ENCODE measurements at places on chromosomes 3 and 15.

DNA sequence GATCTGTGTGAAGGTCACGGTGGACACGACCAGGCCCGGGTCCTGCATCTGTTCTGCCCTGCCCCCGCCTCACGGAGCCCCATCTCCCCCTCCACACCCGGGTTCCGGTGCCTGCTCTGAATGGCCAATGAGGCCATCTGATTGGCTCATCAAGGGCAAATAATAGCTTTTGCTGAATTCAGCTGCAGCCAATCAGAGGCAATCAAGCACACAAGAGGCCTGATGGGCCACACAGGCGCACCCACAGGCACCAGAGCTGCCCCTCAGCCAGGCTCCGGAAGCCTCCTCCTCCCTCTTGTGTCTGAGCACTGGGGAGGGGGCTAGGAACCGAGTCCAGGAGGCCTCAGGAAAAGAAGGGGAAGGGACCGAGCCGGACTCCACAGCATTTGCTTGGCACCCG is 49.5 kb downstream of the CACNA2D2 start:
- peaks cover 16% of the 10 kb centered on the region for H3K4me1 ChIP-seq
- H3K36me3 ChIP-seq = no peaks in the 10 kb centered on the region
- DNase-seq = no peak
- H3K4me3 ChIP-seq = no peak overlapping the region

DNA sequence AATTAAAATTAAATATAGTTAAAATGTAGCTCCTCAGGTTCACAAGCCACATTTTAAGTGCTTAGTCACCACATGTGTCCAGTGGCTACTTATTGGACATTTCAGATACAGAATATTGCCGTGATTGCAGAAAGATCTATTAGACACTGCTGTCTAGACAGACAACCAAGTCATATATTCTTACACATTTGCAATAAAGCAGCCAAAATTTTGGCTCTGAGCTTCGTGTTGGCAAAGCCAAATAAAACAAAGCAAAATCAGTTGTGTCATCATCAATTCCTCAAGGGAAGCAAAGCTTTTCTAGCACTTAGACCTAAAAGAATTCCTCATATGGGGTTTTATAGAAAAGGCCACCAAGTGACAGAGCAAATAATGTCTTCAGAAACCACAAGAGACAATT is 193.1 kb upstream of the LPP start:
- peaks cover 43% of the 10 kb centered on the region for H3K4me1 ChIP-seq
- no peaks in the 10 kb centered on the region for H3K36me3 ChIP-seq
- no peak overlapping the region for H3K27ac ChIP-seq

DNA sequence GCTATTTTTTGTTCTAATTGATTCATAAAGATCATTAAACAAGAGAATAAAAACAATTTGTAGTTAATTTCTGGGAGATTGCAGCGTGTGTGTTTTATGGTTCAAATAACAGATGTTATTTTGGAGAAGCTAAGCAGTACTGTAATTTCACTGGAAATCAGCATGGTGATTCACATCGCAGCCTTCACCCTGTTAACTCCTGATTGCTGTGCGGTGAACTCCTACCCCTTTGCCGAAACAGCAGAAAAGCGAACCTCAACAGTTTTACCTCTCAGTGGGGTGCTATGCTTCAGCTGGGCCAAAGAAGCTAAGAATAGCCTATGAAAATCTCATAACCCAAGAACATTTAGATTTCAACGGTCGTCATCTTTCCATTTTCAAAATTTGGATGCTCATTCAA is 441.5 kb upstream of the RARB start:
- DNase-seq = no peak
- no peaks in the 10 kb centered on the region for H3K36me3 ChIP-seq
- H3K27me3 ChIP-seq = no peaks in the 10 kb centered on the region
- H3K4me1 ChIP-seq = no peaks in the 10 kb centered on the region
- no peak overlapping the region for H3K27ac ChIP-seq
- no peak overlapping the region for H3K4me3 ChIP-seq

DNA sequence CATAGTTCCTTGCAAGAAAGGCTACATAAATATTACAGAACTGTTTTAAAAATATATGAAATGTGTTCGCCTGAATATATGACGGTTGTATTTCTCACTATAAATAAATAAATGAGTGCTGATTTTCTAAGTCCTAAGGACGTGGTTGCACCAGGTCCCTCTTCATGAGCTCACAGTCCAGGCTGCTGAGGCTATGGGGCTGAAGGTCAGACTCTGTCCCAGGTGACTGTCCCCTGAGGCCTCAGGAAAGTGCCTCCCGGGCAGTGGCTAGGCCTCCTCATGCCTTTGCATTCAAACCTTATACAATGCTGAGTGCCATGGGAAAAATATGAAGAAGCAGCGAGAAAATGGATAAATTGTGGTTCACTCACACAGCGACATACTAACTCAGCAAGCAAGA is 43.5 kb upstream of the SSR3 start:
- H3K4me3 ChIP-seq = no peak overlapping the region
- peaks cover 7% of the 10 kb centered on the region for H3K27me3 ChIP-seq
- no peaks in the 10 kb centered on the region for H3K36me3 ChIP-seq
- DNase-seq = no peak
- no peak overlapping the region for H3K27ac ChIP-seq

- no peak overlapping the region for H3K27ac ChIP-seq
- no peaks in the 10 kb centered on the region for H3K4me1 ChIP-seq
Measured at GRCh38 chr3:68458581-68458980, 473.8 kb downstream of the TAFA4 start.

- H3K27ac ChIP-seq = no peak overlapping the region
- no peaks in the 10 kb centered on the region for H3K27me3 ChIP-seq
- no peaks in the 10 kb centered on the region for H3K4me1 ChIP-seq
- H3K36me3 ChIP-seq = no peaks in the 10 kb centered on the region
Measured at GRCh38 chr3:37924453-37924852, 62.8 kb downstream of the CTDSPL start.

DNA sequence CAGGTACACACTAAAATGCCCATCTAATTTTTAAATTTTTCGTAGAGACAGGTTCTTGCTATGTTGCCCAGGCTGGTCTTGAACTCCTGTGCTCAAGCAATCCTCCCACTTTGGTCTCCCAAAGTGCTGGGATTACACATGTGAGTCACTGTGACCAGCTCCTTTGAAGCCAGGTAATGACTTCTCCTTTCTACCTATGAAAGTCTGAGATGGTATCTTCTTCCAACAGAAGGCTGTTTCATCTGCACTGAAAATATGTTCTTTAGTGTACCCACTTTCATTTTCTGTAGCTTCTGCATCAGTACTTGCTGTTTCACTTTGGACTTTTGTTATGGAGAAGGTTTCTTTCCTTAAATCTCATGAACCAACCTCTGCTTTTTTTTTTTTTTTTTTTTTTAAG is 8.8 kb downstream of the OIP5 start:
- H3K4me1 ChIP-seq = peaks cover 6% of the 10 kb centered on the region
- H3K4me3 ChIP-seq = no peak overlapping the region

GRCh38 chr3:170780955-170781354 is 89.0 kb downstream of the RPL22L1 start:
- H3K27ac ChIP-seq = no peak overlapping the region
- no peaks in the 10 kb centered on the region for H3K36me3 ChIP-seq
- no peak for DNase-seq
- no peak overlapping the region for H3K4me3 ChIP-seq
- peaks cover 44% of the 10 kb centered on the region for H3K27me3 ChIP-seq
- H3K4me1 ChIP-seq = no peaks in the 10 kb centered on the region

DNA sequence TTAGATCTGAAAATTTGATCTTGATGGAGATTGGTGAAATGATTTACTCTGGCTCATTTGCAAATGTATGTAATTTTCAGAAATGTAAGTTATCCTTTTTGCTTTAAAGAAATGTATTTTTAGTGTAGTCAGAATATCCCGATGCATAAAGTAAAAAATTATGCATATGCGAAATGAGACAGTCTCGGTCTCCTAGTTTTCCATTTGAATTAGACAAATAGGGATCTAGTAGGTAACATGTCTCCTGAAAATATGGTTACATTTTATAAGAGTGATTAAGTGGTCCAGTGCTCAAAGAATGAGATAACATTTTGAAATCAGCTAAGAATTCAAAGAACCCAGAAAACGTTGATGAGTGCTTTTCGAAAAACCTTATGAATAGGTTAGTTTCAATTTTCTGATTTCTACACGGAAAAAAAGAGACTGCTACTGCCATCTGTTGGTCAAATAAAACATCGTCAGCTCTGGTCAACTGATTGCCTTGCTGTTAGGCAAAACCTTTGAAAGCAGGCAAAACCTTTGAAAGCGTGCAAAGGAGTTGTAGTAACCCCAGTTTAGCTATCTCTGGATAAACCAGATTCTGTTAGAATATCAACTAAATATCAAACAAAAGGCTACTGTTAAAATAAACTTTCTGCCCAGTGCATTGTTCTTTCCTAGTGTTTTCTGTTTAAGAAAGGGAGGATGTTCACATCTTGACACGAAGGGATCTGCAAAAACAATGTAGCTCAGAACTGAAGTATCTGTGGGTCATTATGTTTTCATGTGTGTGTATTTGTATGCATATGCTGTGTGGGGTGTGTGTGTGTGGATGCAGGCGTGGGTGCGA is 59.3 kb upstream of the CHMP2B start:
- peak; percentile 4 for DNase-seq
- H3K27ac ChIP-seq = no peak overlapping the region
- H3K4me3 ChIP-seq = peak overlapping the region; percentile 44
- H3K4me1 ChIP-seq = peaks cover 4% of the 10 kb centered on the region
- H3K27me3 ChIP-seq = peaks cover 11% of the 10 kb centered on the region

DNA sequence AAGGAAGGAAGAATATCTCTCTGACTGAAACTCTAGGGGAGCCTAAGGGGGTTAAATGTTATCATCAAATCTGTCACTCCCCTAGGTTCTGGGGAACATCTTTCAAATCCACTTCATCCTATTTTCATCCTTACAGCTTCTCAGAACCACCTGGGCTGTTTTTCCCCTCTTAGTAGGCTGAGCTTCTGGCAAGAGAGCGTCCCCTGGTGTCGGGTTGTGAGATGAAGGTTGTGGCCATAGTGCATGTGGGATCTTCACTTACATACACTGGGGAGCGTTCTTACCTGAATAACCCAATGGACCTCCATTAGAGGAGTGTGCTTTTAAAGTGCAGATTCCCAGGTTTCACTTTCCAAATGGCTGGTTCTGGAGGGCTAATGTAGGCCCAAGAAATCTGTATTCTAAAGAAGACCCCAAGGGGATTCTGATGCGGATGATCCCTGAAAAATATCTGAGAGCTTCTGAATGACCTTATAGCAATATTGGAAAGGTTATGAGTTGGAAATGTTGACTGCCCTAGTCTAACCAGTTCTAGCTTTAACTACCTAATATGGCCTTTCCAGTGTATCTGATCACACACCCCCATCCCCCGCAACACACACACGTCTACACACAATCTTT is 663.7 kb downstream of the AGBL1 start:
- peaks cover 7% of the 10 kb centered on the region for H3K4me1 ChIP-seq
- DNase-seq = peak; percentile 66
- H3K27me3 ChIP-seq = peaks cover 2% of the 10 kb centered on the region
- no peak overlapping the region for H3K27ac ChIP-seq

- H3K27me3 ChIP-seq = peaks cover 3% of the 10 kb centered on the region
- no peak overlapping the region for H3K4me3 ChIP-seq
- DNase-seq = no peak
- no peaks in the 10 kb centered on the region for H3K36me3 ChIP-seq
Measured at GRCh38 chr3:178835033-178835432, 236.6 kb downstream of the ZMAT3 start.

- H3K4me1 ChIP-seq = peaks cover 38% of the 10 kb centered on the region
- H3K4me3 ChIP-seq = no peak overlapping the region
- no peak for DNase-seq
- H3K27ac ChIP-seq = no peak overlapping the region
- H3K36me3 ChIP-seq = no peaks in the 10 kb centered on the region
- H3K27me3 ChIP-seq = no peaks in the 10 kb centered on the region
Measured at GRCh38 chr3:186886202-186886981, 43.9 kb downstream of the ADIPOQ start.

DNA sequence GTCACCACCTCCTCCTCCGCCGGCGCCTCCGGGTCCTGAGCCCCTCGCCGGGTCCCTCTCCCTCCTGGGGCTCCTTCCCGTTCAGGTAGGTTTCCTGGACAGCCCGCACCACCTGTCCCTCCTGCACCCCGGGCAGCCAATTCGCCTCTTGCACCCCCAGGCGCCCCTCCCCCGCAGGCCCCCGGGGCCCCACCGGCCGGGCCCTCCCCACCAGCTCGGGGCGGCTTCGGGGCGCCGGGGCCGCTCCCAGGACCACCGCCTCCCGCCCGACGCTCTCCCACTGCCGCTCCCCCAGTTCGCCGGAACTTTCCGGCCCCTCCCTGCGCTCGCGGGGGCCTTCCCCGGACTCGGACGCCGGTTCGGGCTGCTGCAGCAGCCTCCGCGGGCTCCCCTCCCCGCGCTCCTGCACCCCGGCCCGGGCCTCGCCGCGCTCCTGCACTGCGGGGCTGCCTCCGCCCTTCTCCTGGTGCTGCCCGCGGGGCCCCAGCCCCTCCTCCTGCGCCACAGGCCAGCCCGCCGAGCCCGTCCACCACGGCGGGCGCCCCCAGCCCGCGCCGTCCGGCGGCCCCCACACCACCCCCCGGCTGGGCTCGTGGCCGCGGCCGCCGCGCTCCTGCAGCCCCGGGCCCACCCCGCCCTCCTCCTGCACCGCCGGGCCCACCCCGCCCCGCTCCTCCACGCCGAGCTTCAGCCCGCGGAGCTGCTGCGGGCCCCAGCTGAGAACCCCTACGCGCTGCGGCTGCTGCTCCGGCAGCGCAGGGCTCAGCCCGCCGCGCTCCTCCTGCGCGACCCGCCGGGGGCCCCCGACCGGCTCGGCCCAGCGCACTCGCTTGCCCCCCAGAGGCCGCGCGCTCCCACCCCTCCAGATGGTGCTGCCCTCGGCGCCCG is 587 bp upstream of the TNK2 start:
- peaks cover 2% of the 10 kb centered on the region for H3K36me3 ChIP-seq
- peak overlapping the region; percentile 98 for H3K27ac ChIP-seq
- H3K4me1 ChIP-seq = peaks cover 49% of the 10 kb centered on the region

GRCh38 chr15:42138968-42139386 is 17.5 kb downstream of the PLA2G4F start:
- H3K27me3 ChIP-seq = peaks cover 2% of the 10 kb centered on the region
- H3K4me3 ChIP-seq = no peak overlapping the region

- no peaks in the 10 kb centered on the region for H3K27me3 ChIP-seq
- H3K4me1 ChIP-seq = peaks cover 47% of the 10 kb centered on the region
- peak overlapping the region; percentile 7 for H3K27ac ChIP-seq
- no peak for DNase-seq
- no peaks in the 10 kb centered on the region for H3K36me3 ChIP-seq
Measured at GRCh38 chr15:38638811-38639210, 74.2 kb upstream of the RASGRP1 start.

GRCh38 chr3:43388915-43389314 is 102.6 kb downstream of the SNRK start:
- peaks cover 41% of the 10 kb centered on the region for H3K4me1 ChIP-seq
- DNase-seq = no peak
- H3K27ac ChIP-seq = peak overlapping the region; percentile 81
- H3K36me3 ChIP-seq = no peaks in the 10 kb centered on the region
- H3K4me3 ChIP-seq = no peak overlapping the region

GRCh38 chr3:37700466-37701248 is 161.0 kb upstream of the CTDSPL start:
- no peak for DNase-seq
- H3K27ac ChIP-seq = no peak overlapping the region
- H3K36me3 ChIP-seq = no peaks in the 10 kb centered on the region
- no peak overlapping the region for H3K4me3 ChIP-seq
- H3K27me3 ChIP-seq = peaks cover 5% of the 10 kb centered on the region

GRCh38 chr3:11434017-11434526 is 161.9 kb downstream of the ATG7 start:
- H3K4me3 ChIP-seq = no peak overlapping the region
- H3K36me3 ChIP-seq = peaks cover 7% of the 10 kb centered on the region
- H3K4me1 ChIP-seq = no peaks in the 10 kb centered on the region
- DNase-seq = no peak
- H3K27me3 ChIP-seq = no peaks in the 10 kb centered on the region
- no peak overlapping the region for H3K27ac ChIP-seq
